ENCODE measurements at places on chromosomes 2 and 18.

- no peak for DNase-seq
These were observed 19.7 kb upstream of the ARHGAP25 start for GRCh38 chr2:68714866-68715265.

DNA sequence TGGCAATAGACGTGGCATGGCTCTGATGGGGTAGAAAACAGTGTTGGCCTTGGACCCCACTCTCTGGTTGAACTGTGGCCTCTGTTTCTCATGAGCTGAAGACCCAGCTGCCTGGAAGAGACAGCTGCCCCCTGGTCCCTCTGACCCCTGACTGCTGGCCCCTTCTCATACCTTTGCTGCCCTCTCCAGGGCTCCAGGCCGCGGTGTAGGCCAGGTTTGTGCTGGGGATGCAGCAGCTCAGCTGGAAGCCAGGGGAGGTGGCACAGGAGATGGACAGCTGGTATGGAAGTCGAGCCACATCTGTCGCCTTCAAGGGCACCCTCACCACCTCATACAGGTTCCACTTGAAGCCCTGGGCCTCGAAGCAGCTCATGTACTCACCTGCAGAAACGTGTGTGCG is 31.7 kb upstream of the SELENOI start:
- no peak for DNase-seq

GRCh38 chr2:67783026-67783425 is 279.8 kb downstream of the C1D start:
- DNase-seq = no peak

DNA sequence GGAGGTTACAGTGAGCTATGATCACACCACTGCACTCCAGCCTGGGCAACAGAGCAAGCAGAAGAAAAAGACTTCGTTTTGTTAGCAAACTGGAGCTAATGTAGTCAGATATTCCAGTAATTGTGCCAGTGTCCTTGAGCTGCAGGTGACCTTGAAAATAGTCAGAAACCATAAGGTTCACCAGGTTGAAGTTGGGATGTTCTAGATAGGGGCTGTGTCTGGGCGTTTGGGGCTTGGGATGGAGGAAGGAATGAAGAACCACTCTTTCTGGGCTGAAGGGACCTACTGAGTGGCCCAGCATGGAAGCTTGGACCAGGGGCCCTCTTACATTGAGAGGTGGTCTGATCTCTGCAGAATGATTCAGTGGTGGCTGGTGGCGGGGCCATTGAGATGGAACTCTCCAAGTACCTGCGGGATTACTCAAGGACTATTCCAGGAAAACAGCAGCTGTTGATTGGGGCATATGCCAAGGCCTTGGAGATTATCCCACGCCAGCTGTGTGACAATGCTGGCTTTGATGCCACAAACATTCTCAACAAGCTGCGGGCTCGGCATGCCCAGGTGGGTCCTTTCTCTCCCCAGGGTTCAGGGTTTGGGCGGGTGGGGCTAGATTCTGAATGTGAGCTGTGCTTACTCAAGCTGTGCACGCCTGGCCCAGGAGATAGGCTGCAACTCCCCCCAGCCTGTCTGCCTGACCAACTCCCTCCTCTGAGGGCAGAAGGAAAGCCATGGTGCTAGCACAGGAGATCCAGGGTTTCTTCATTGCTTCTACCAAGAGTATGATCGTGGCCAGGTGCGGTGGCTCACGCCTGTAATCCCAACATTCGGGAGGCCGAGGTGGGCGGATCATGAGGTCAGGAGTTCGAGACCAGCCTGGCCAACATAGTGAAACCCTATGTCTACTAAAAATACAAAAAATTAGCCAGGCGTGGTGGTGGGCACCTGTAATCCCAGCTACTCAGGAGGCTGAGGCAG is 17.1 kb downstream of the CCT7 start:
- DNase-seq = no peak

- no peak for DNase-seq
These were observed 18.7 kb downstream of the NBEAL1 start for GRCh38 chr2:203033395-203033794.

DNA sequence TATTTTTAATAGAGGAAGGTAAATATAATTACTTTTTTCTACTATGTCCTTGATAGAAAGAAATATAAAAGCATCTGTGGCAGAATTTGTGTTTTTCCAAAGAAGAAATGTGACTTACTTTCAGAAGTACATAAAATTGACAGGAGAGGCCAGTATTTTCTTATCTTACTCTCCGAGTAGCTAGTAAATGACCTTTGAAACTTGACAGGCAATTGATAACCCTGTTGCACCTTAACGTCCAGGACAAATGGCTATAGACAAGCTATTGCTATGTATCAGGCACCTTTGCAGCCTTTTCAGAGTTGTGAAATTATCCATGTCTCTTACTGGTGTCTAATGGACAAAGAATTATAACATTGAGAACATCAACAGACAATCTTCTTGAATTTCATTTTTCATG is 63.0 kb upstream of the TNFRSF11A start:
- no peak for DNase-seq

DNA sequence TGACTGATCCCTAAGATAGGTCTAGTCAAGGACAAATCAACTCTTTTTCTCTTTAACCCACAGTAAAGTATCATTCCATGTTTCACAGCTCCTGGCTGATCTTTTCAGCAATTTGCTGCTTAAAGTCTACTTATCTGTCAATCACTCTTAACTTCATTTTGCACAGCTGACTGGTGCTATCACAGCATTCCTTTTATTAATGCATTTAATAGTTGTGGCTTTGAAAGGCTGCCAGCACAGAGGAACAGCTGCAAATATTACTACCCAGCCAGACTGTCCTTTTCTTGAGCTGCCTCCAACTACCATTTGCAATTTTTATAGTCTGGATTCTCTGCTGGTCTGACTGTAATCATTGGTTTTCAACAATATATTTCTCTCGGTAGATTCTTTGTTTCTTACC is 303.5 kb downstream of the STK39 start:
- no peak for DNase-seq

DNA sequence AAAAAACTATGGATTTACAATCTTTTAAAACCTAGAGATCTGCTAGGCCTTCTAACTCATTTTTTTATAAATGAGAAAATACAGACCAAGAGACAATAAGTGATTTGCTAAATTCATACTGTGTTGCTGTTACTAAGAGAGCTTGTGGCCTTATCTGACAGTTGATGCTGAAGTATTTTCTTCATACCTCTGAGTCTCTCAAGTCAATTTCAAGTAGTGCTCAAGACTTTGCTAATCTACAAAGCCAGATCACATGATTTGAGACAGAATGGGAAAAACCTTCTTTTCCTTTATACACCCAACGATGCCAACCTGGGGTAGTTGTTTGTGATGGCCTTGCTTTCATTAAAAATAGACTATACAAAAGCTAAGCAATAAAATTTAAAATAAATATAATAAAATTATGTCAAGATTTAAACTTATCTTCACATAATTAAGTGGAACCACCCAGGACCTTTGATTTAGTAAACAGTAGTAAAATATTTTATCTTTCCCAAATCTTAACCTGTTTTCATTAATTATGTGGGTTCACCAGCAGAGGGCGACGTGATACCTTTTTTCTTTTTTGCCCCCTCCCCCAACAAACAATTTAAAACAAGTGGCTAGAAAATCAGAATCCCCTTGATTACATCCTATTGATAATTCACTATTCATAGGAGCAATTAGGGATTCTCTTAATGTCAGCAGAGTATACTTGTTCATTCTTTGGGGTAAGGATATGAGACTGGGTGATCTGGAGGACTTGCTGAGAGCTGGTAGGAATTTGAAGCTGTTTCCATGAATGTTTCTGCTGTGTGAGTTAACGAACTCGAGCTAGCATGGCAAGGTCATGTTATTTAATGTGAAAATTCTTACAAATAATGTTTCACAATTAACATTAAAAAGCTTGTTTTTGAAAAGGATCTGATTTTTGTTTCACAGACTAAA is 49.6 kb upstream of the SLC5A7 start:
- no peak for DNase-seq

GRCh38 chr2:118013221-118013723 is 598 bp downstream of the CCDC93 start:
- no peak for DNase-seq

DNA sequence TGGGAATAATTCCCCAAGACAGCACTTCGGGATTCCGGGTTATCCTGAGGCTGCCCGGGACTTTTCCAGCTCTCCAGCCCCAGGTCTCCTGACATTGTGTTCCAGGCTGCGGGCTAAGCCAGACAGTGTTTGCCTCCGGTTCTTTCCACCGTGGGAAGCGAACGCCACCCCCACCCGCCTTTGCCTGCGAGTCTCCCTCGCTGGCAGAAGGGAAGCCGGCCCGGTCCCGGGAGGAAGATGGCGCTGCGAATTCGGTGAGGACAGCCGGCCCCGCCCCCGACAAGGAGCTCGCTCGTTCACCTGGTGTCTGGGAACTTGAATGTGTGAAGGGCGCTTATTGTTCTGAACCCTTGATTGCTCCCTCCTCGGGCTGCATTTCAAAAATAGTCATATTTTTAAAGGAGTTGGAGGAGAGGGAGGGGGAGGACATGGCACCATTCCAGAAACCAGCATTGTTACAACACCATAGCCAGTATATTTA is 2.9 kb downstream of the LRATD1 start:
- no peak for DNase-seq

DNA sequence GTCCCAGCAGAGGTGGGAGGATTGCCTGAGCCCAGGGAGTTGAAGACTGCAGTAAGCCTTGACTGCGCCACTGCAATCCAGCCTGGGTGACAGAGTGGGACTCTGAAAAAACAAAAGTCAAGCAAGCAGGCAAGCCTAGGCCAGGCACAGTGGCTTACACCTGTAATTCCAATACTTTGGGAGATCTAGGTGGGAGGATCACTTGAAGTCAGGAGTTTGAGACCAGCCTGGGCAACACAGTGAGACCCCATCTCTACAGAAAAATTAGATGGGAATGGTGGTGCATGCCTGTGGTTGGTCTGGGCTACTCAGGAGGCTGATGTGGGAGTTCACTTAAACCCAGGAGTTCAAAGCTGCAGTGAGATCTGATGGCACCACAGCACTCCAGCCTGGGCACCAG is 28.6 kb downstream of the STARD7 start:
- no peak for DNase-seq

GRCh38 chr2:136517716-136518115 is 247.6 kb upstream of the THSD7B start:
- no peak for DNase-seq

DNA sequence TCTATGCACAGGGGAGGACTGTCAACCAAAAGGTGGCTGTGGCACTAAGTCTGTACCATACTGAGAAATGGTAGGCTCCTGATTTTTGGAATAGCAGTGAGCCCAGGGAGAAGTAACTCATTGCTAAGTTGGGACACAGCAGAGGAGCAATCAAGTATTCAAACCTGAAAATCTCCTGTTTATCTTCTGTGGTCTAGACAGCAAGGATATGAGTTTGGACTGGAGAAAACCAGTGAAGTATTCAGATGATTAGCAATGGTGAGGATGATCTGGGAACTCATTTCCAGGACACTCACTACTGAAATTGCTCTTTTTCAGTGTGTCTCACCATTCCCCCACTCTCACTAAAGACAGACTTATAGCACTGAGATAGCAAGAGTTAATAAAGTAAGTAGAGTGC is 112.0 kb downstream of the GULP1 start:
- DNase-seq = no peak

DNA sequence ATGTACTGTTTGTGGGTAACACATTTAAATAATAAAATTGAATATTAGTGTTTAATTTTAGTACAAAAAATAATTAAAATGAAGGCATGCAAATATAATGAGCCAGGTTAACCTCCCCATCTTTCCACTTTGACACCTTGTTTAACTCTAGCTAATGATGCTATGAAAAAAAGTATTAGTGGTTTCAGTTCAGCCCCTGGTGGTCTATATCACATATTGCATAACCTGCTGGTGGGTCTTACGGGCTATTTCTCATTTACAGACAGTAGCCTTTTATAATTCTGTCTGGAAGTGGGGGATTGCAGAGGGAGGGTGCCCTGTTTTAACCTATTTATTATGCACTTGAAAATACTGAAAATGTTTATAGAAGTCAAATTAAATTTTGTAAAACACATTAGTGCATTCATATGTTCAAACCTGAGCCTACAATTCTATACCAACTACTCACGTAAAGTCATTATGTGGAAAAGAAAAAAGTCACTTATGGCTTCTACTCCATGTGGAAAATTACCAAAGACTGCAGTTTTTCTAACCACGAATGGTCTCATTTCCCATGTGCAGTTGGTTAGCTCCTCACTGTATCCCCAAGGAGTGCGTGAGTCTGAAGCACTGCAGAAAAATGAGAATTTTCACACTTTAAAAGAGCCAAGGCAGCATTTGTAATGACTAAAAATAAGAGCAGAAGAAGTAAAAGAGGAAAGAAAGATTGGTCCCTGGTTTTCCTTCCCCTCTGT is 381.0 kb downstream of the MTX2 start:
- DNase-seq = no peak

DNA sequence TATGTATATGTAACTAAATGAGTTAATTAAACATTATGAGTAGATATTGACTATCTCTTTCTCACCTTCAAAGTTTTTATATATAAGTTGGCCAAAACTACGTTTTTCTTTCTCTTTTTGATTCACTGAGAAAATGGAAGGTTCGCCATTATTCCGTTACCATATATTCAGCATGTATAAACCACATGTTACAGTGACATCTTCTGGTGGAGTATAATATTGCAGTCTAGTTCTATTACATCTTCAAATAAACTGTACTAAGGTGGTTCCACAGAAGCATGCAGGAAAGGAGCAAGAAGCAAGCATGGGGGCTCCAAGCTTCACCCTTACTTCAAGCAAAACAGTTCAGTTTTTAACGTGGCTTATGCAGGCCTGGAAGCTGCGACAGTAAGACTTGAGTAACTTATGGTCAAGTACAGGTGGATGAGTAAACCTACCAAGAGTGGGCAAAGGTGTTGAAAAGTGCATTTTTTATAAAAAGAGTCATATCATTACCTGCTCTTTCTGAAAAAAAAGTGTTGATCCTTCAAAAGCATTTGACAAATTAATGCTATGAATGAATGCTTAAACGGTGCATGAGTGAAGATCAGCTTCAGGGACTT is 129.8 kb upstream of the RAB6C start:
- no peak for DNase-seq

GRCh38 chr2:51028829-51029228 is 3.1 kb downstream of the NRXN1 start:
- no peak for DNase-seq

DNA sequence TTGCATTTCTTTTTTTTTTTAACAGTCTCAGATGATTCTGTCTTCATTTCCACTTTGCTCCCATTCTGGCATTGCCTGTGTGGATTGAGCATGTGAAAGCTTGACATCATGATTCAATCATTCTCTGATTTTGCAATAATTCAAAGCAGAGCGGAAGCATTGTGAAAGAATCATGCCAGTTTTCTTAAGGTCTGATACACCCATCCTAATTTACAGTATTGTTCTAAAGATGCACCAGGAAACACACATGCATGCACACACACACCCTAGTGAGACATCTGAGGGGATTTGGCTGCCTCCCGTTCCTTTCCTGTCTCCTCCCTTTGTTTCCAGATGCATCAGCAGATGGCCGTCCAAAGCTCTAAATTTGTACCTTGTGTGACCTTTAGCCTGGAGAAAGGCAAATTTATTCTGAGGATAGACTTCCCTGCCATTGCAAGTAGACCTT is 97.3 kb downstream of the FMNL2 start:
- DNase-seq = no peak

- no peak for DNase-seq
These were observed 1.5 kb upstream of the TTC39C start for GRCh38 chr18:24013051-24013450.

- DNase-seq = no peak
These were observed 167.4 kb downstream of the DPP10 start for GRCh38 chr2:114609801-114610200.

Data from stimulated activated CD8-positive, alpha-beta memory T cell treated with anti-CD3 and anti-CD28 coated beads, Interleukin-12 subunit alpha, Interleukin-12 subunit beta, amount 100 ng/mL, for 1 hour (primary cell).